ENCODE measurements at places on chromosomes 5 and 9.
A peak's percentile ranks its signal among the peaks of the same experiment; 100 is the strongest.

- DNase-seq, result peak; percentile 51
Measured at GRCh38 chr5:136004436-136004835, 24.4 kb upstream of the TGFBI start.

DNA sequence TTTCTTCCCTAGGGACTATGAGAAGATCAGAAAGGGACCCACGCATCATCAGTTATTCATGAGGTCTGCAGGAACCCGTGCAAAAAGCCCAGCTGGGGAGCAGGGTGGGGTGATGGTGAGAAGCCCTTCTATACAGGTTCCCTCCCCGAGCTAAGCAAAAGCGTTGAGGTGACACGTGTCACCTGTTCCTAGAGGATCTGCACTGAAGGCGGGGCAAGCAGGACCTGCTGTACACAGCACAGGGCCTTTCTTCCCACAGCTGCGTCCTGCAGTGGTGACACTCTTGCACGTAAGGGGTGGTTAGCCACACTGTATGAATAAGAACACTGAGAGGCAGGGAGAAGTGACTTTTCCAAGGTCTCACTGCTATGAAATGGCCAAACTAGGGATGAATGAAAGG is 37.2 kb upstream of the SH3PXD2B start:
- DNase-seq, result no peak

GRCh38 chr5:54834121-54834842 is 151.1 kb downstream of the ESM1 start:
- DNase-seq, result no peak

DNA sequence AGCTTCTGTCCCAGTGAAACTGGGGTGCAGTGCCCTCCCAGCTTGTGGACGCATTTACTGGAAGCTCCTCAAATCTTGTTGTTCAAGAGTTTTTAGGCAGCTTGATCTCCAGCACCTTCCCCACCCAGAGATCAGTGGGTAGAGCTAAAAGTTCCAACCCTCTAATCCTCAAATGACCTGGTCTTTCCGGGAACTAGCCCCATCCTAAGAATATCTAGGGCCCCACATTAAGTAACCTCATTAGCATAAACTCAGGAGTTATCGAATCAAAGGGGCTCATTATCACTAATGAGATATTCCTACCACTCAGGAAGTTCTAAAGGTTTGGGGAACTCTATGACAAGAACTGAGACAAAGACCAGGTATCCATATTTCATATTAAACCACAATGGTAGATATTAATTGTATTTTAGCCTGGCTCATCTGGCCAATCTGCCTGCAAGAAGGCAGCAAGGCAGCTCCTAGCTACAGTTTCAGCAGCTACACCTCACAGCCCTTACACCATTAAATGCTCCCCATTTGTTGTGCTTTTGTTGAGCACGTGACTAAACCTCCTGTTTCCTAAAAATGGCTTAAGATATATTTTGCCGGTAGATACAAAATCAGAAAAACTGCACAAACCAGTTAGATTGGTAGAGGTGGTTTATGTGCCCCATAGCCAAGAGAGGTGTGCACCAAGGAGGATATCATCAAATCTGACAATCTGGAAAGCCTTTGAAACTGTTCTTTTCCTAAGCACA is 24.6 kb upstream of the SLC22A5 start:
- DNase-seq, result no peak

GRCh38 chr5:32342656-32343055 is 29.9 kb upstream of the MTMR12 start:
- no peak for DNase-seq
